Hippocampal formation (tissue), 2 donors: ENCODE measurements at places on chromosomes 11 and 22.

- DNase-seq: no peak
Observed at GRCh38 chr22:37742376-37743171, 45.7 kb downstream of the TRIOBP start.

GRCh38 chr11:92803391-92803790 is 166.1 kb upstream of the MTNR1B start:
- no peak for DNase-seq

DNA sequence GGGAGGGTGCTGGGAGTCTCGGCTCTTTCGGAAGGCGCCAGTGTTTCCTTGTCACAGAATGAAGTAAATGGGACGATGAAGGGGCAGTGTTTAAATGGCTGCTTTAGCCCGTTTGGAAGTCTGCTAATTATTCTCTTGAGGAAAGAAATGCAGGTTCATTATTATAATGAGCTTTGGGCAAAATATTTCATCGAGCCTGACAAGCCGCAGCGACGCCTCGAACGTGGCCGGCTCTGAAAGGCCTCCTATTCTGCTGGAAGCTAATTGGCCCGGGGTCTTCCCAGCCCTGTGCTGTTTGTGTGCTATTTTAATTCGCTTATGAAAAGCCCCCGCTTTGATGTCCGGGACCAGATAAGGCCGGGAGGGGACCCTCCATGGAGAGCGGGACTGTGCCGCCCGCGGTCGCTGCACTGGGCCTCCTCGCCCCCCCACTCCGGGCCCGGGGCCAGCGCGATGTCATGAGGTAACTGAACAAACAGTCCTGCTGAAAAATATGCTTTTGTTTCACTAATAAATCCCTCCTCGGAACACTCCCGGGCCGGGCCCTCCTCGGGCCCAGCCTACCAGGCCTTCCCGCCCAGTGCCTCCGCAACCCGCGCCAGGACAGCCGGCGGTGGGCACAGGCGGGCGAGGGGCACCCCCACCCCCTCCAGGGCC is 78.4 kb downstream of the CDKN1C start:
- DNase-seq: peak; percentile 41

DNA sequence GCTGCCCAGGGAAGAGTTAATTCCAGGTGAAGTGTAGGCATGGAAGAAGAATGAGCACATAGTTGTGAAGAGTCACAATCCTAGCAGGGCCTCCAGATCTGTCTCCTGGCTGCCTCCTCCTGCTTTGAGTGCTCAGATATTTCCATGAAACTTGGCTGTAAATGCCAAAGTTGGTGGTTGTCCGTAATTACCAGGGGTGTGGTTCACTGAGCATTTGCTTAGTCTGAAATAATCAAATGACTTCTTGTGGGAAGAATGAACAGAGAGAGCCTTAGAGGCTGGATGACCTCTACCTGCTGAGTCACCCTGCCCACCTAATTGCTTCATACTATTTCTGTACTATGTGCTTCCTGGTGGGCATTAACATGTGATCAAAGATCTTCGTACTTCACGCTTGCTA is 50.9 kb downstream of the APIP start:
- no peak for DNase-seq

GRCh38 chr22:44479662-44480061 is 18.4 kb downstream of the RTL6 start:
- no peak for DNase-seq

DNA sequence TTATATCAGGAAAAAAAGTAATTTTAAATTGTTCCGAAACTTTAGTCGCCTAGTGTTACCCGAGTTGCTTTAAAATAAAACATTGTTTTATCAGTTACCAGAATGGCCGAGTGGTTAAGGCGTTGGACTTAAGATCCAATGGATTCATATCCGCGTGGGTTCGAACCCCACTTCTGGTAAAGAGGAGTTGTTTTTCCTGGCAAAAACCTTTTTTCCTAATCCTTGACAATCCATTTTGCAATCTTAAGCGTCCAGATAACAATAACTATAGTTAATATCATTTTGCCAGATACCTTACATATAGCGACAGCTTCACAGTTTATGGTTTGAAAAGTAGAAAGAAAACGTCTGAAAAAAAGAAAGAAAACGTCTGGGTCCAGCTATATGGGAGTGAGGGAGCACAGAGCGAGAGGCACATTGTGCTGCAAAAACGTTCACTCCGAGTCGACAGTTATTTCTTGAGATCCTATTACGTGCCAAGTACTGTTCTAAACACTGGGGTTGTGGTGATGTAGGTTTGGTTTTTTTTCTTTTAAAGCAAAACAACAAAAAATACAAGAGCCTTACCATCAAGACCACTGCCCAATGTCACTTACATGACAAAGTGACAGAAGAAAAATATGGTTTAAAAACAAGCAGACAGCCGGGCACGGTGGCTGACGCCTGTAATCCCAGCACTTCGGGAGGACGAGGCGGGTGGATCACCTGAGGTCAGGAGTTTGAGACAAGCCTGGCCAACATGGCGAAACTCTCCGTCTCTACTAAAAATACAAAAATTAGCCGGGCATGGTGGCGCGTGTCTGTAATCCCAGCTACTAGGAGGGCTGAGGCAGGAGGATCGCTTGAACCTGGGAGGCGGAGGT is 40.6 kb downstream of the OR4D9 start:
- DNase-seq: peak; percentile 56

DNA sequence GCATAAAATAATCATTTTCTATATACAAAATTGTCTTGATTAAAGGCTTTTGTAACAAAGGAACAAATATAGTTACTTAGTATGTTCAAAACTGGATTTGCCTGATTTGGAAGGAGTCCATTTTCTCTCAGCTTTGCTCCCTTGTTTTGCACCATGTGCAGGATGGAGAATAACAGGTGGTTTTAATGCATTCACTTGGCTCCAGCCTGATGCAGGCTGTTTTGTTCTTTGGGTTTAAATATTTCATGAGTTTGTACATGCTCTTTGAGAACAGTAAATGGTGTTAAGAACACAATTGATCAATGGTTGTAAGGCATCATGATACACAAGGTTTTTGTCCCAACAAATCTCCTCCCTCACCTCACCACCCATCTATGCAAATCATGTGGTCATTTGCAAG is 886.9 kb upstream of the CCDC90B start:
- peak; percentile 57 for DNase-seq

GRCh38 chr22:21937821-21938070 is 14.9 kb downstream of the PPM1F start:
- DNase-seq: no peak

- DNase-seq: no peak
Observed at GRCh38 chr11:5831196-5831829, 10.4 kb downstream of the OR52E6 start.

GRCh38 chr11:27200779-27201453 is 160.3 kb downstream of the BBOX1 start:
- no peak for DNase-seq

GRCh38 chr11:119169282-119169719 is 776 bp downstream of the NLRX1 start:
- DNase-seq: no peak

DNA sequence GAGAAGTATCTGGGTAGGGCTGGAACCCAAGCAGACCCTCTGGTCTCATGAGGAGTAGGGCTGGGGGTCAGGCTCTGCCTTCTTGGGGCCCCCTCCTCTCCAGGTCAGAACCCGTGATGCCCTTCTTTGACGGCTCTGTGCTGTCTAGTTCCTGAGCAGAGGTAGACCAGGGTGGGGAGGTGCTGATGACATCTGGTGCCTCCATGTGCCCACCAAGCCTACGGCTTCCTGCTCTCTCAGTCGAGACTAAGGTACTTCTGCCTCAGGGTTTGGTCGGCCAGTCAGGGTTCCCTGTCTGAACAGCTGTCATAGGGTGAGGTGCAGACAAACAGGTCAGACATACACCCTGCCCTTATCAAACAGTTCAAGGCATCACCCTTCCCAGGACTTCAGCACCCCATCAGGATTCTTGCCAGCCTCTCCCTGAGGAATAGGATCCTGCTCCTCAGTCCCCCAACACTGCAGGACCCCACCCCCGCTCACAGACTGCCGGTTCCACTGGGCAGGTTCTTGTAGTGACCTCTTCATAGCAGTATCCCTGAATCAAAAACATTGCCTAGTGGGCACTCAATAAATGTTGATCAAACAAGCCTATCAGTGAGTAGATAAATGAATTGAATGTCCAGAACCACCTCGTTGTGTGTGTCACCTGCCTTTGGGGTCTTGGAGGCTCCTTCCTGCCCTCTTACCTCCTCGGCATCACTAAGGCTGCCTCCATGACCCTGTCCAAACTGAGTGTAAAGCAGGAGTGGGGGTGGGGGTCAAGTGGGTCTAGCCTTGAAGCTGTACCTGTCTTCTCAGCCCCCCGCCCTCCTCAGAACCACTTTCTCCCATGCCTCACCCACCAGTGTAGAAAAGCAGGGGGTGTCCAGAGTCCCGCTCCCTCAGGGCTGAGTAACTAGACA is 158.2 kb downstream of the BUD13 start:
- no peak for DNase-seq

GRCh38 chr11:56172256-56172830 is 4.1 kb upstream of the OR5J2 start:
- DNase-seq: no peak

DNA sequence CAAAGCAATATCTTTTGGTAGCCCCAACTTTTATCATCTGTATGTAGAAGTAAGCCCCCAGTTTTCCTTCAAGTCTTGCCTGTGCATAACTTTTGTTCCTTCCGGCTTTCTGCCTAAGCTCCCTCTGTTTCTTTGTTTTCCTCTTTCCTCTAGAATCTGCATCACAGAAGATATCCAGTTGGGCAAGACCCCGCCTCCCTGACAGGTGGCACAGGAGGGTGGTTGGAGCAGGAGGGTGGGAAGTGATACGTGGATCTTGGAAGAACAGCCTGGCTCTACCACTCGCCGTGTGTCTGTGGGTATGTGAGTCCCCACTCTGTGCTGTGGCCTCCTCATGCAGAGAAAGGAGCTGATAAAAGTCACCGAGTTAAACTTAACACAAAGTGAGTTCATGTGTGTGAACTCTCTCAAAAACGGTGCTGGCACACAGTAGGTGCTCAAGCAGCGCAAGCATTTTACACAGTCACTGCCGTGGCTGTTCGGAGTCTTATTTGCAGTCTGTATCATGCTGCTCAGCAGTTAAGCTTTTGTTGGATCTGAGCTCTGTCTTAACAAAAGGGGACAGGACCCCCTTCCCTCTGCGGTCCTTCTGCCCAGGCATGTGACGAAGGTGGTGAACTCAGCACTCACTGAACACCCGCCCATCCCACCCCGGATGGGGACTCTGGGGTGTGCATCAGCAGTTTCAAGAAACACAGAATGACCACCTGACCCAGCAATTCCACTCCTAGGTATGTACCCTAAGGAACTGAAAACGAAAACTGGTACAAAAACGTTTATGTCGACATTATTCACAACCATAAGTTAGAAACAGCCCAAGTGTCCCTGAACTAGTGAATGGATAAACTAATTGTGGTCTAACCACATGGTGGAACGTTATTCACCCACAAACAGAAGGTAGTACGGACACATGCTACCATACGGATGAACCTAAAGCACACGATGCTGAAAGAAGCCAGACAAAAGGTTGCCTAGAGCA is 249.1 kb downstream of the CTTN start:
- no peak for DNase-seq

GRCh38 chr11:130773244-130773820 is 142.9 kb downstream of the SNX19 start:
- no peak for DNase-seq
